Prostate gland (tissue), 2 donors: ENCODE measurements at places on chromosomes 3 and 15. TPM values are rescaled to one million over a fixed set of nuclear protein-coding genes. Genes with fewer than 3 reads are reported as not detected.

The ANKUB1 gene
- not detected for total RNA-seq

The FANCD2 gene
- 13.2 TPM for total RNA-seq

The RASGRF1 gene
- 1.1 TPM for total RNA-seq

The CCRL2 gene
- total RNA-seq, result 0.45 TPM

The KBTBD8 gene
- total RNA-seq, result 8.0 TPM

The NEDD4 gene
- total RNA-seq, result 14.8 TPM

The TP63 gene
- total RNA-seq, result 67.5 TPM

The SPSB4 gene
- 1.0 TPM for total RNA-seq

The CCR3 gene
- total RNA-seq, result not detected

The ACP3 gene
- total RNA-seq, result 14,359 TPM

The PRRT3 gene
- total RNA-seq, result 8.9 TPM

The TRAK1 gene
- 80.3 TPM for total RNA-seq

The RGMA gene
- 93.8 TPM for total RNA-seq

The VGLL3 gene
- 44.4 TPM for total RNA-seq

The SCG5 gene
- total RNA-seq, result 4.2 TPM

The AP3B2 gene
- 9.3 TPM for total RNA-seq

The AQP9 gene
- 0.18 TPM for total RNA-seq

The FURIN gene
- 92.8 TPM for total RNA-seq

The HRG gene
- not detected for total RNA-seq

The TMEM207 gene
- not detected for total RNA-seq

The MOBP gene
- not detected for total RNA-seq
